ENCODE measurements at places on chromosomes 12 and 14. TPM values are rescaled to one million over a fixed set of nuclear protein-coding genes. Genes with fewer than 3 reads are reported as not detected.

DNA sequence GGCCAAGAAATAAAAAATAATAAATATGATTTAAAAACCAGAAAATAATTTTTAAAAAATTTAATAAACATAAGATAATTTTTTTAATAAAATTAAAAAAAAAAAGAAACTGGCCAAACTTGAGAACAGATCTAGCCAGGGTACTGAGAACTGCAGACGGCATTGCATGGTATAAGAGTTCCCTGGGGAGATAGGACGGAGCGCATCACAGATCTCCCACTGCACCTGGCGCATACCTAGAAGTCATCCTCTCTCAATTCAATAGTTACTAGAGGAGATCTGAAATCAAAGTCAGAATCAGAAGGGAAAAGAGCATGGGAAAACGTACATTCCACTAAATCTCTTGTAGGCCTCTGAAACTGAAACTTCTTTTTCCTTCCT is 58.9 kb upstream of the BCL2L14 start:
- H3K27me3 ChIP-seq = peaks cover 57% of the 10 kb centered on the region
- H3K4me1 ChIP-seq = peaks cover 51% of the 10 kb centered on the region
- no peak overlapping the region for H3K27ac ChIP-seq

DNA sequence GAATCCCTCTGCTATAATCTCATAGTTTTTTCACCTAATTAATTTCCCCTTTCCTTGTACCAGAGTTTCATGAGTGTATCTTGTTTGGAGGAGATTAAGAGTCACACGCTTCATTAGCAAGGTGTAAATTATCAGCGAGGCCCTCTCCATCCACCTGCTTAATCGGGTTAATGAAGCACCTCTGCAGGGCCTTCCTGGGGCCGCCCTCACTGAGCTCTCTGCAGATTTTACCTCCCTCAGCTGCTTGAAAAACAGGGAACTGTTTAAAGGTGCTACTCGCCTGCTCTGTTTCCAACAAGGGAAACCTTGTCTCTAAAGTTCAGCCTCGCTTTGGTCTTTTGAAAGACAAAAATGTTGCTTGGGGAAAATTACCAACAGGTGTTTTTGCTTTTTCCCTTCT is 35.8 kb downstream of the OTX2 start:
- H3K4me1 ChIP-seq = no peaks in the 10 kb centered on the region
- no peak for DNase-seq
- H3K4me3 ChIP-seq = no peak overlapping the region
- no peak overlapping the region for H3K27ac ChIP-seq
- H3K27me3 ChIP-seq = no peaks in the 10 kb centered on the region
- H3K36me3 ChIP-seq = no peaks in the 10 kb centered on the region

- peak overlapping the region; percentile 97 for H3K27ac ChIP-seq
- no peak for DNase-seq
- H3K27me3 ChIP-seq = peaks cover 36% of the 10 kb centered on the region
- H3K4me3 ChIP-seq = peak overlapping the region; percentile 97
Observed at GRCh38 chr12:12719496-12719895, 2.3 kb downstream of the CDKN1B start.

GRCh38 chr12:93879476-93880421 is 202.6 kb downstream of the CRADD start:
- peak overlapping the region; percentile 22 for H3K27ac ChIP-seq
- H3K36me3 ChIP-seq = peaks cover 28% of the 10 kb centered on the region
- no peak for DNase-seq
- H3K4me3 ChIP-seq = no peak overlapping the region
- H3K4me1 ChIP-seq = peaks cover 19% of the 10 kb centered on the region

DNA sequence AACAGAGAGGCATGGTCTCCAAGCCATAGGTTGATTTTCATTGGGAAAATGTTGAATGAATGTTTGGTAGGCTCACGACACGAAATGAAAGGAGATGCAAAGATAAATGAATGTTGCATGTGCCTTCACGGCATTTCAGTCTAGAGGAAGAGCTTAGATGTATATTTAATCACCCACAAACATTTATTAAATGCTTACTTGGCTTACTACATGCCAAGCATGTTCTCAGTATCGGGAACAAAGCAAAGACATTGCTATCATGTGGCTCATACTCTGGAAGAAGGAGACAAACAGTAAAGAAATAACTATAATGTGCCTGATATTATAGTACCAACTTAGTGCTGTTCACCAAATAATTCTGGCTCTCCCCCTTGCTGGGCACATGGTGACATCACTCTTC is 133.5 kb downstream of the LLPH start:
- no peak for DNase-seq
- no peak overlapping the region for H3K27ac ChIP-seq
- no peaks in the 10 kb centered on the region for H3K36me3 ChIP-seq
- no peaks in the 10 kb centered on the region for H3K4me1 ChIP-seq
- no peak overlapping the region for H3K4me3 ChIP-seq
- peaks cover 4% of the 10 kb centered on the region for H3K27me3 ChIP-seq

- H3K4me1 ChIP-seq = no peaks in the 10 kb centered on the region
- H3K27me3 ChIP-seq = no peaks in the 10 kb centered on the region
- no peak overlapping the region for H3K4me3 ChIP-seq
- no peak overlapping the region for H3K27ac ChIP-seq
- H3K36me3 ChIP-seq = peaks cover 17% of the 10 kb centered on the region
Observed at GRCh38 chr14:31781578-31781977, 220.4 kb downstream of the NUBPL start.

- peaks cover 43% of the 10 kb centered on the region for H3K4me1 ChIP-seq
- no peaks in the 10 kb centered on the region for H3K27me3 ChIP-seq
- no peak for DNase-seq
- no peak overlapping the region for H3K4me3 ChIP-seq
- H3K36me3 ChIP-seq = no peaks in the 10 kb centered on the region
- H3K27ac ChIP-seq = no peak overlapping the region
Observed at GRCh38 chr12:47364261-47364660, 284.5 kb upstream of the AMIGO2 start.

DNA sequence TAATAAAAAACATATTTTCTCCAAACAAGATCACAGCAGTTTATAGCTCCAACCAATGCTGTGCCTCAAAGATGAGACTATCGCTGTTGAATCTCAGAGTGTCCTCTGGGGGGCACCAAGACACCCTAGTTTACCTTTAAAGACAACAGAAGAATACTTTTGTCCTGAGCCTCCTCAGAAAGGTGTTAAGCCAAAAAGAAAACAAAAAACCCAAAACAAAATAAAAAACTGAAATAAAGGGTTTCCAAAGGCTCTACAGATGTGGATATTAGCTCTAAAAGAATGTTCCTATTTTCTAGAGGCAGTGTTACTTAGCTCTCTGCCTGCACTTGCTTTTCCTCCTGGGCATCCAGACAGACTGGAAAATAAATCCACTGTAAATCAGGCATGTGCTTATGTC is 86.9 kb upstream of the TTC7B start:
- H3K27ac ChIP-seq = no peak overlapping the region
- no peaks in the 10 kb centered on the region for H3K4me1 ChIP-seq
- H3K36me3 ChIP-seq = peaks cover 15% of the 10 kb centered on the region
- no peak overlapping the region for H3K4me3 ChIP-seq

- peaks cover 19% of the 10 kb centered on the region for H3K36me3 ChIP-seq
- H3K27me3 ChIP-seq = peaks cover 1% of the 10 kb centered on the region
- peak overlapping the region; percentile 99 for H3K4me3 ChIP-seq
- H3K27ac ChIP-seq = peak overlapping the region; percentile 98
Observed at GRCh38 chr12:112977641-112978040, 678 bp upstream of the OAS2 start.

DNA sequence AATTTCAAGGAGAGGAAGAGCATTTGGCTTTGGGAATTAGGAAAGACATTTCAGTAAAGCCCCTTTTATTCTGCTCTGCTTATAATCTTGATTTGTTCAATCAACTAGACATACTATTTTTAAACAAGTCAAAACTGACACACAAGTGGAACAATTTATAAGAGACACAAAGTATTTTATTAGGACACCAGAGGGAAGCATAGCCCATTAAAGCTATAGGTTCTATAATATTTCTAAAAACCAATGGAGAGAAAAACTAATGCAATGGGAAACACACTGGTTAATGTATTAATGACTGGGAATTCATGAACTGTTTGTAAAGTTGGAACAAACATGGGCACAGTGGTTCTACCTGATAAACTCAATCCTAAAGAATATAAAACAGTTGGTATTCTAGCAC is 15.3 kb upstream of the CERS5 start:
- no peaks in the 10 kb centered on the region for H3K27me3 ChIP-seq
- peaks cover 5% of the 10 kb centered on the region for H3K36me3 ChIP-seq
- no peak overlapping the region for H3K27ac ChIP-seq
- no peak for DNase-seq
- no peak overlapping the region for H3K4me3 ChIP-seq

DNA sequence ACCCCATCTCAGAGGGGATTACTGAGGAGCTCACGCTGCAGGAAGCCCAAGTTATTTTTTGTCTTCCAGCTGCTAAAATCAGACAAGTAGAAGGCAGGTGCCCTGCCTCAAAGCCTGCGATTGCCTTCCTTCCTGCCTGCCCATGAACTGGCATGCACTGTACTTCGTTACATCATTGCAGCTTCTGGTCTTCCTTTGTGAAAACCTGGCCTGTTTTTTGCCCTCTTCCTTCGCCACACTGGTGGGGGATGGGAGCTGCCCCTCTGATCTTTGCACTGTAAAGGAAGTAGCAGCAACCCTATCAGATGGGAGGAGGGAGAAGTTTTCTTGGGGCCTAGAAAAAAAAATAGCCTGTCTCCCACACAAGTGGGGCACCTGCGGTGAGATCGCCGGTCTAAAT is 1098.7 kb downstream of the BCL11B start:
- no peaks in the 10 kb centered on the region for H3K36me3 ChIP-seq
- peaks cover 53% of the 10 kb centered on the region for H3K4me1 ChIP-seq
- peak overlapping the region; percentile 79 for H3K27ac ChIP-seq

DNA sequence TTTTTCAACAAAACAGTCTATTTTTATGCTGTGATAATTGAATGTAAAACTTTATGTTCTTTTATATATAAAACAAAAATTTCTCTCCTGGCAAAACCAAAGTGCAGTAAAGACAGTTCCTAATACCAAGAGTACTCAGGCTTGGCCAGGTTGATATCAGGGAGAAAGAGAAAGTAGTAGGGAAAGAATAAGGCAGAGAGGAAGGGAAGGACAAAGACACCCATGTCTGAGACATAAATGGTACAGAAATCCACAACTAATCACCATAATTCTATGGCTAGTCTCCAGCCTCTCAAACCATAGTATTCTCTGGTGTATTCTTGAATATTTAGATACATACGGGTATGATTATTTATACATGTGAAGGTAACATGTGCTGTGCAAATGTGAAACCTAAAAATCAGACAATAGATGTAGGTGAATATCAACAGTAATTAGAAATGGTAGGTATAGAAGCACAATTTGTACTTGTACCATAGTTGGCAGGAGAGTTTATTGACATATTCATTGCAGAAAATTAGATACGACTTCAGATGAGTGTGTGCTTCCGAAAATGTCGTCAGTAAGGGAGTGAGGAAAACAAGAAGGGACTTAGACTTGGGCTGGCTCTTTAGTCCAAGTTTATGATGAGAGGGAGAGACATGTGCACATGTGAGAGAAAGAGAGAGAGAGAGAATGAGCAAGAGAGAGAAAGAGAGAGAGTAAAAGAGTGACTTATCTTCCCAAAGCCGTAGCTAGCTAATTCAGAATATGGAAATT is 230.8 kb upstream of the NPAS3 start:
- H3K36me3 ChIP-seq = no peaks in the 10 kb centered on the region
- H3K27ac ChIP-seq = no peak overlapping the region
- H3K4me1 ChIP-seq = no peaks in the 10 kb centered on the region
- DNase-seq = no peak
- H3K27me3 ChIP-seq = no peaks in the 10 kb centered on the region
- H3K4me3 ChIP-seq = no peak overlapping the region

DNA sequence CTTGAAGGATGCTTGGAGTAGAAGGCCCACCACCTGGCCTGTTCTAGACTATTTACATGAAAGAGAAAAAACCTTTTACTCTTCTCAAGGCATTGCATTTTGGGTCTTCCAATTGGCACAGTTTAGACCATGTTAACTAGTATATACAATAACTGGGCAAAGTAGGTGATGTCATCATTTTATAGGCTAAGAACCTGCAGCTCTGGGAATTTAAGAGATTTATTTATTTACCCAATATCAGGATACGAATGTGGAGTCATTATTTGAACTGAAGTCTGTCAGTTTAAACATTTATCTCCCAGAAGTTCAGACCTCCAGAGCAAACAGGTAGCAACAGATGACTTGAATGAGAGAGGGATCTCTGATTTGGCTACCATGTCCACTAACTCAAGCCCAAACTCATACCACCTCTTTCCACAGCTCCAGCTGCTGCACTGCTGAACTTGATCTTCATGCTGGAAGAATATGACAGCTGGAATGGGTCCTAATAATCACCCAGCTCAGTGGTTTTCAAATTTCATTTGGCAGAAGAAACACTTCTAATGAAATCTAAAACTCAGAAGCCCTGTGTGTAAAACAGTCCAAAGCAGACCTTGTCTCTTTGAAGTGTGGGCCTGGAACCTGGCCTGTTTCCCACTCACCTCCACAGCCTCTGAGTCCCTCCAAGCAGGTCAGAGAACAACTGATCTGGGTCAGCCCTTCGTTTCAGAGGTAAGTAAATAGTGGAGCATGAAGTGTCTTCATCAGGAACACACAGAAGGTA is 179.2 kb downstream of the EMP1 start:
- DNase-seq = no peak
- H3K27me3 ChIP-seq = peaks cover 6% of the 10 kb centered on the region
- H3K27ac ChIP-seq = no peak overlapping the region
- H3K4me1 ChIP-seq = no peaks in the 10 kb centered on the region
- no peak overlapping the region for H3K4me3 ChIP-seq

- H3K27ac ChIP-seq = peak overlapping the region; percentile 73
- DNase-seq = no peak
- peaks cover 5% of the 10 kb centered on the region for H3K27me3 ChIP-seq
- H3K36me3 ChIP-seq = peaks cover 18% of the 10 kb centered on the region
Observed at GRCh38 chr12:96218989-96219678, 25.0 kb downstream of the ELK3 start.

GRCh38 chr14:55698051-55698450 is 118.0 kb downstream of the KTN1 start:
- H3K27me3 ChIP-seq = peaks cover 1% of the 10 kb centered on the region
- no peak overlapping the region for H3K27ac ChIP-seq
- peaks cover 9% of the 10 kb centered on the region for H3K36me3 ChIP-seq

GRCh38 chr12:2944401-2945047 is 14.7 kb upstream of the TEAD4 start:
- H3K4me3 ChIP-seq = no peak overlapping the region
- H3K4me1 ChIP-seq = no peaks in the 10 kb centered on the region

DNA sequence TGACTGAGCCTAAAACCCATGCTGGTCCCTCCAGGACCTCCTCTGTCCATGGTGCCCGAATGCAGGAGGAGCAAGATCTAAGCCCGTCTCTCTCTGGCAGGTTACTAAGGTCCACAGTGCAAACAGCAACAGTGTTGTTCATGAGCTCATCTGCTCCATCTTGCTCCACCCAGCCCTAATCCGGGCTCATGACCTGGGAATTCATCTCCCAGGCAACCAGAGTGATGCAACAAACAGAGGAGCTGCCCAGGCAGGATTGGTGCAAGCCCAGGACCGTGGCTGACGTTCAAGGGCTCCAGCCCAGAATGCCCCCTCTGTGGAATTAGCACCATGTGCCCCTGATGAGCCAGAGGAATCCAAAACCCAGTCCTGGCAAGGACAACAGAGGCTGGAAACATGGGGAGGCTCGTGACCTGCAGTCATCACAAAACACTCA is 29.9 kb downstream of the HSPB8 start:
- H3K27me3 ChIP-seq = peaks cover 4% of the 10 kb centered on the region
- DNase-seq = no peak
- H3K4me1 ChIP-seq = no peaks in the 10 kb centered on the region
- no peak overlapping the region for H3K4me3 ChIP-seq

NR1H4 gene
- polyA plus RNA-seq = not detected

CCDC196 gene
- polyA plus RNA-seq = not detected

LRRC9 gene
- not detected for polyA plus RNA-seq

CMA1 gene
- not detected for polyA plus RNA-seq

SLC5A8 gene
- polyA plus RNA-seq = not detected

OAS1 gene
- polyA plus RNA-seq = 25.6 TPM

TESPA1 gene
- polyA plus RNA-seq = 29.5 TPM

IKBIP gene
- polyA plus RNA-seq = 13.5 TPM

SYCP3 gene
- 0.18 TPM for polyA plus RNA-seq

All from immature natural killer cell (primary cell).